ENCODE measurements at places on chromosomes 13 and 19. TPM values are rescaled to one million over a fixed set of nuclear protein-coding genes. Genes with fewer than 3 reads are reported as not detected.

DNA sequence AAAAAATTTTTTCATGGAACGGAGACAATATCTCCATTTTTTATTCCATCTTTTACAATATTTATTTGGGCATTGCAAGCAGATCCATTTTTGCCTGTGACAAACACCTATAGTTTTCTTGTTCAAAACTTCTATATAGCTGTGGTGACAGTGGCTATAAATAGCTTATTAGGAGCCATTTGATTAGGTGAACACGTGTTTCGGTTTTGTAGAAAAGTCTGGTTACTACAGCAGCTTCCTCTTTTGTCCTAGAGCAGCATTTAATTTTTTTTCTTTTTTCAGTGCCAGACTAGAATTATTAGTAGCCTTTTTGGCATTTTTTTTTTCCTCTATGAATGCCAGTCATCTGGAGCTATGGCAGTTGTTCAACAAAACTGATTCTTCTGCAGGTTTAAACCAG, 123.5 kb downstream of the RXFP2 start:
- no peaks in the 10 kb centered on the region for H3K4me1 ChIP-seq
- H3K27me3 ChIP-seq: no peaks in the 10 kb centered on the region
- H3K36me3 ChIP-seq: no peaks in the 10 kb centered on the region
- H3K27ac ChIP-seq: no peak overlapping the region
- no peak overlapping the region for H3K4me3 ChIP-seq

Gene KANK3
- 1.1 TPM for total RNA-seq

DNA sequence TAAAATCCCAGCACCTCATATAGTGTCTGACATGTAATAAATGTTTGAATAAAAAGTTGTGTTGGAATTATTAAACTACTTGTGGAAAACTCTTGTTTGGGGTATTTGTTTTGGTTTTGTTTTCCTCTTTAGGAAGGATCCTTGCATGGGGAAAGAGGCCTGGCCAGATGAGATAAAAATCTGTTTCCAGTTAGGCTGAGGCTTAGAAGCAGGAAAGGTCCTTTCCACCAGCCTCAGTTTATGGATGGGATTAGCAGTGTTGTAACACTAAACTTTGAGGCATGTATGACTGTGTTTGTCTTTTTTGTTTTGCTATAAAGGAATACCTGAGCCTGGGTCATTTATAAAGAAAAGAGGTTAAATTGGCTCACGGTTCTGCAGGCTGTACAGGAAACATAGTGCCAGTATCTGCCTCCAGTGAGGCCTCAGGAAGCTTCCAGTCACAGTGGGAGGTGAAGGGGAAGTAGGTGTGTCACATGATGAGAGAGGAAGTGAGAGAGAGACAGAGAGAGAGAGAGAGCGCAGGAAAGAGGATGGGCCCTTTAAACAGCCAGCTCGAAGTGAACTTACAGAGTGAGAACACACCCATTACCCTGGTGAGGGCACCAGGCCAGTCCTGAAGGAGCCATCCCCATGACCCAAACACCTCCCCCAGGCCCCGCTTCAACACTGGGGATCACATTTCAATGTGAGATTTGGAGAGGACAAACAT, 21.6 kb downstream of the SPATA13 start:
- no peaks in the 10 kb centered on the region for H3K36me3 ChIP-seq
- no peak overlapping the region for H3K4me3 ChIP-seq
- peaks cover 35% of the 10 kb centered on the region for H3K4me1 ChIP-seq
- H3K27me3 ChIP-seq: no peaks in the 10 kb centered on the region
- no peak for DNase-seq
- H3K27ac ChIP-seq: no peak overlapping the region

DNA sequence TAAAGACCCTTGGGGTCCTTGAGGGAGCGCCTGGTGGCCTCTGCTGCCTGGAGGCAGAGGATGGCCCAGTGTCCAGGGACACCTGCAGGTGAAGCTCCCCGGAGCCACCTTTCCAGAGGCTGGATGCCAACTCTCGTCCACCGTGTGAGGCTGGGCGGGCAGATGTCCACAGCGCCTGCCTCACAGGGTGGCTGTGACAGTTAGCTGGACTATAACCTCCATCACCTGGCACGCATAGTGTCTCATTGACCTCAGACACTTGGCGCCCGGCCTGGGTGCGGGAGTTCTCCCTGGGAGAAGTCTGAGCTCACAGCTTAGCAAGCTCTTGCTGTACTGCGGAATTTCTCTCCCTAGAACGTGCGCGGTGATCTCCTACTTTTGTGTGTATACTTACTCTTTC, 9.8 kb downstream of the BICRA start:
- peak overlapping the region; percentile 95 for H3K27ac ChIP-seq
- H3K4me1 ChIP-seq: peaks cover 56% of the 10 kb centered on the region

DNA sequence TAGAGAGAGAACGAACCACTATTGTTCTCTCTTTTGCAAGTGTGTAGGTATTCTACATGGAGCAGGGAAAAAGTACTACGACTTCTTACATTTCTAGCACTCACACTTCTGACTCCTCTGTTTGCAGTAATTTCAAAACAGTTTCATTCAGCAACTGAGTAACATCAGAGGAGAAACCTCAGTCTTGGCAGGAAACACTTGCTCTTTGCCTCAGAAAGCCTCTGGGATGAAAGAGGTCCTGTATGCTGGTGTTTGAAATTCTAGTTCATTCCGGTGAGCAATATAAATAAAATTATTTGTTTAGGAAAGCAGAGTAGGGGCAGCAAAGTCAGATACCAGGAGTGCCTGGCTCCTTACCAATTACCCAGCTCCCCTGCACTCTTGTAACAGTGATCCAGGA, 595.5 kb downstream of the TBC1D4 start:
- no peak overlapping the region for H3K4me3 ChIP-seq
- no peaks in the 10 kb centered on the region for H3K27me3 ChIP-seq
- no peaks in the 10 kb centered on the region for H3K36me3 ChIP-seq
- no peak for DNase-seq

DNA sequence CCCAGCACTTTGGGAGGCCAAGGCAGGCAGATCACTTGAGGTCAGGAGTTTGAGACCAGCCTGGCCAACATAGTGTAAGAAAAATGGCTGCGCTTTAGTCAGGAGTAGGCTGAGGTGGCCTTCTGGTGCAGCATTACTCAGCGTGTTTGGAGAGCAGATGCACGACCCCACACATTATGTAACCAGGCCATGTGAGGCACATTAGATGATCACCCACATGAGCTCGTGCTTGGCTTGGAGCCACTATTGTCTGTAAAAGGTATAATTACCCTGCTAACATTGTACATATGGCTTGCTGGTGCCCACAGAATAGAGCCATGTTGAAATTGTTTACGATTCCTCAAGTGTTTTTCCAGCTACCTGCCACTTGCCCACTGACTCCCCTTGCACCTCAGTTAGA, 24.0 kb upstream of the SCEL start:
- H3K27me3 ChIP-seq: no peaks in the 10 kb centered on the region
- H3K4me1 ChIP-seq: no peaks in the 10 kb centered on the region
- H3K36me3 ChIP-seq: no peaks in the 10 kb centered on the region
- DNase-seq: no peak
- H3K27ac ChIP-seq: no peak overlapping the region
- no peak overlapping the region for H3K4me3 ChIP-seq

GRCh38 chr13:30932481-30933353, at the start of gene TEX26:
TSS of gene TEX26 (plus strand) at chr13:30932656. CDS start at chr13:30932716, 60 bp downstream.
- DNase-seq: no peak
- H3K36me3 ChIP-seq: no peaks in the 10 kb centered on the region
- peaks cover 15% of the 10 kb centered on the region for H3K4me1 ChIP-seq

GRCh38 chr13:44240611-44241145, 132.9 kb upstream of the SERP2 start:
- H3K27ac ChIP-seq: no peak overlapping the region
- DNase-seq: no peak
- H3K36me3 ChIP-seq: no peaks in the 10 kb centered on the region

Gene CEACAM7
- total RNA-seq: not detected

Gene IFNL1
- total RNA-seq: not detected

Gene TGFBR3L
- total RNA-seq: 10.8 TPM

Gene CPB2
- total RNA-seq: 0.18 TPM

- H3K36me3 ChIP-seq: no peaks in the 10 kb centered on the region
- no peak for DNase-seq
- H3K27me3 ChIP-seq: no peaks in the 10 kb centered on the region
- H3K4me3 ChIP-seq: no peak overlapping the region
- H3K27ac ChIP-seq: no peak overlapping the region
Measured at GRCh38 chr13:38854226-38854625, 136.4 kb downstream of the STOML3 start.

Gene HCN2
- total RNA-seq: 3.9 TPM

Gene DCT
- total RNA-seq: not detected

GRCh38 chr13:28623782-28624706, 34.9 kb upstream of the POMP start:
- H3K4me1 ChIP-seq: peaks cover 6% of the 10 kb centered on the region
- DNase-seq: no peak
- no peaks in the 10 kb centered on the region for H3K27me3 ChIP-seq
- H3K27ac ChIP-seq: no peak overlapping the region

GRCh38 chr19:33375156-33375836, 1.8 kb downstream of the CEBPG start:
- no peaks in the 10 kb centered on the region for H3K27me3 ChIP-seq
- H3K27ac ChIP-seq: peak overlapping the region; percentile 95
- peaks cover 3% of the 10 kb centered on the region for H3K36me3 ChIP-seq
- peak; percentile 12 for DNase-seq
- H3K4me3 ChIP-seq: peak overlapping the region; percentile 65

- no peaks in the 10 kb centered on the region for H3K27me3 ChIP-seq
- H3K27ac ChIP-seq: no peak overlapping the region
- DNase-seq: no peak
- H3K4me1 ChIP-seq: no peaks in the 10 kb centered on the region
Measured at GRCh38 chr19:33263325-33264023, 37.8 kb upstream of the SLC7A10 start.

Gene TUBA3C
- not detected for total RNA-seq

- no peak for DNase-seq
- no peaks in the 10 kb centered on the region for H3K36me3 ChIP-seq
- no peak overlapping the region for H3K27ac ChIP-seq
- H3K4me3 ChIP-seq: no peak overlapping the region
- H3K4me1 ChIP-seq: no peaks in the 10 kb centered on the region
Measured at GRCh38 chr13:49711218-49711863, 20.1 kb upstream of the EBPL start.

Gene C13orf46
- not detected for total RNA-seq

Gene F2RL3
- not detected for total RNA-seq

DNA sequence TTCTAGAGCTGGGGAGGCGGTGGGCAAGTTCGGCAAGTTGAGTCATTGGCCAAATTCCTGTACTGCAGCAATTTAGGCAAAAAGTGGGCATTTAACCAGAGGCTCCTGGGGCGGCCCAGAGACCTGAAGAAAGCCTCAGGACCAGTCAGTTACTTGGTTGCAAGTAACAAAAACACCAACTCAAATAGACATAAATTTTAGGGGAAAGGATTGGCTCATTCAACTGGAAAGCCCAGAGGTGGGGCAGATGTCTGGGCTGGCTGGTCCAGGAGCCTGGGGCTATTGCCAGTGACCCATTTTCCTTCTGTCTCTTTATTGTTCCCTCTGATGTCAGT, 97.1 kb downstream of the SIPA1L3 start:
- H3K36me3 ChIP-seq: no peaks in the 10 kb centered on the region
- DNase-seq: no peak

Gene EDNRB
- 21.7 TPM for total RNA-seq

Gene KLHL1
- total RNA-seq: not detected

Gene STXBP2
- 125 TPM for total RNA-seq

GRCh38 chr19:42629191-42629590, 34.5 kb upstream of the CEACAM8 start:
- no peak overlapping the region for H3K27ac ChIP-seq
- no peaks in the 10 kb centered on the region for H3K27me3 ChIP-seq
- no peak overlapping the region for H3K4me3 ChIP-seq
- H3K4me1 ChIP-seq: no peaks in the 10 kb centered on the region
- DNase-seq: no peak

DNA sequence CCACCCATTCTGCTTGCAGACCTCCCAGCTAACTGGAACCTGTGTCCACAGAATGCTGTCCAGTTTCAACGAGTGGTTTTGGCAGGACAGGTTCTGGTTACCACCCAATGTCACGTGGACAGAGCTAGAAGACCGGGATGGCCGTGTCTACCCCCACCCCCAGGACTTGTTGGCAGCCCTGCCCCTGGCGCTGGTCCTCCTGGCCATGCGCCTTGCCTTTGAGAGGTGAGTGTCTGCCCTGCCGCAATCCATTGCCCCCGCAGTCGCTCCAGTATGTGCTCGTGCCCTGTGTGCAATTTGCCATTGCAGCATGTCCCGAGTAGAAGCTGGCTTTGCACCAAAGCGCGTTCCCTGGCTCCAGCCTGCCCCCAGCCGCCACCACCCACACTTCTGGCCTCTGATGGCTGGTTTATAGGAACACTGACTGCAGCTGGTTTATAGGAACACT, 41.9 kb downstream of the CERS4 start:
- no peaks in the 10 kb centered on the region for H3K36me3 ChIP-seq
- H3K4me3 ChIP-seq: no peak overlapping the region
- H3K27me3 ChIP-seq: no peaks in the 10 kb centered on the region

Gene SOX21
- total RNA-seq: 0.14 TPM

DNA sequence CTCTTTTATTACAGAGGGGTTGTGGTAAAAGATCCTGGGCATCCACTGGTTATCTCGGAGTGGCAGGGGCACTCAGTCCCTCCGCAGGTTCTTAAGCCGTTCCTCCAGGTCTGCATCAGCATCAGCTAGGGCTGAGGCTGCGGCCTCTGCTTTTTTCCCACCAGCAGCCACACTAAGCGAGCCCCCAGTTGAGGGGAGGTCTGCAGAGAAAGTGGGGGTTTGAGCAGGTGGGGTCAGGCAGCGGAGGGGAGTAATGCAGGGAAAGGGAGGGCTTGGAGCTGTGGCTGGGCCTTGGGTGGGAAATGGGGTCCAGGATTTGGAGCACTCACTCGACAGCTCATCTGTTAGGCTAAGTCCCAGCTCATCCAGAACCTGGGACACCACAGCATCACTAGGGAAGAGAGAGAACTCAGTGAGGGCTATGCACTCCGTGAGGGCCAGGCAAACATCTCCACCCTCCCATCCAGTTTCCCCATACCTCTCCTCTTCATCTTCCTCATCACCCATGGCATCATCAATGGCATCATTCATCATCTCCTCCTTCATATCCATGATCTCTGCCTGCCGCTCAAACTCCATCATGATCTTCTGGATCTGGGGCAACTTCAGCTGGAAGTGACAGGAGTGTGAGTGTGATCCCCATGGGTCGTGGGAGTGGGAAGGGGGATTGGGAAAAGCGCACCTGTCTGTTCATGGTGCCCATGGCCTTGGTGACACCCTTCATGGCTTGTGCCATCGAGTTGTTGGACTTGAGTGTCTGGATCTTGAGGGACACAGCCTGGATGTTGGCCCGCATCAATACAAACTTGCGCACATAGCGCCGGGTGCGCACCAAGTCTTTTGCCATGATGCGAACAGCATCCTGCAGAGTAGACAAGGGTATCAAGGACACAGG, 3.1 kb downstream of the CHMP2A start:
- H3K27me3 ChIP-seq: no peaks in the 10 kb centered on the region
- no peak overlapping the region for H3K4me3 ChIP-seq
- H3K4me1 ChIP-seq: peaks cover 10% of the 10 kb centered on the region
- no peak overlapping the region for H3K27ac ChIP-seq

Measured in Caco-2 (cell line).